ENCODE measurements at places on chromosomes 16 and 17. TPM values are rescaled to one million over a fixed set of nuclear protein-coding genes. Genes with fewer than 3 reads are reported as not detected.

LRRC46 gene
- total RNA-seq: not detected

TEKT3 gene
- total RNA-seq: not detected

C16orf96 gene
- total RNA-seq: under 0.01 TPM

KCNJ18 gene
- total RNA-seq: not detected

SPDYE4 gene
- total RNA-seq: not detected

DHRS7C gene
- not detected for total RNA-seq

ZNF830 gene
- total RNA-seq: 4.4 TPM

SLC13A5 gene
- total RNA-seq: 0.89 TPM

GPR179 gene
- total RNA-seq: not detected

CBX1 gene
- 25.2 TPM for total RNA-seq

SLC16A5 gene
- total RNA-seq: 55.9 TPM

DPEP1 gene
- total RNA-seq: 1.5 TPM

SCN4A gene
- under 0.01 TPM for total RNA-seq

KRT40 gene
- total RNA-seq: not detected

HOXB4 gene
- total RNA-seq: 4.1 TPM

MARF1 gene
- 12.4 TPM for total RNA-seq

SEPTIN12 gene
- total RNA-seq: not detected

ACAP1 gene
- total RNA-seq: 0.38 TPM

SDR42E1 gene
- total RNA-seq: 5.5 TPM

NCBP3 gene
- total RNA-seq: 9.5 TPM

OR2C1 gene
- total RNA-seq: not detected

CACNA1G gene
- 0.38 TPM for total RNA-seq

EFCAB5 gene
- not detected for total RNA-seq

CNGB1 gene
- total RNA-seq: not detected

OR3A2 gene
- not detected for total RNA-seq

COQ7 gene
- 8.1 TPM for total RNA-seq

GAST gene
- total RNA-seq: not detected

SULT1A2 gene
- 0.25 TPM for total RNA-seq

CD300LB gene
- not detected for total RNA-seq

SKA2 gene
- 58.0 TPM for total RNA-seq

ADCY9 gene
- total RNA-seq: 15.0 TPM

NEUROD2 gene
- not detected for total RNA-seq

CD300A gene
- total RNA-seq: not detected

NT5M gene
- 6.2 TPM for total RNA-seq
